NCI-H345 (cell line): ENCODE measurements at places on chromosomes 5 and 9.

DNA sequence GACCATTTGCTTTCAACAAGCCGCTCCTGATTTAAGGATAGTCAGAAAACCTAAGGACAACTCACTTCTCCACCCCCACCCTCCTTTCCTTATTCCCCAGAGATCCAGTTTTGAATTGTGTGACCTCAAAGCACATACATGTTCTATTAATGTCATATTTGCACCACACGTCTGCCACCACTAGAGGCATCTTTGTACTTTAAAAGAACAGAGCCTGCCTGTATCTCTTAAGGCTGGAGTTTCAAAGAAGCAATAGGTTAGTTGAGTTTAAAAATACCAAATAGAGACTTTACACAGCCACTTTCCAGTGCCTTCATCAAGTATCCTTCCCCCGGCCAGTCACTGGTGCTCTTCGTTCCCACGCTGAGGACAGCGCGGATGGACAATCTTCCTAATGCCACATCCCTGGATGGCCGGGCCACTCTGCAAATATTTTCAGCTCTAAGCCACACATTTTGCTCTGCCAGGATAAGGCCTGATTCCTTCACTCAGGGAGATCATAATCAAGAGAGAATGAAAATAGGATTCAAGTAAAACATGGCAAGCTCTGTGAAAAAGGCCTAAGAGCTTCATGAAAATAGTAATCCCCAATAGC is 146.3 kb downstream of the SNCAIP start:
- DNase-seq = peak; percentile 12

DNA sequence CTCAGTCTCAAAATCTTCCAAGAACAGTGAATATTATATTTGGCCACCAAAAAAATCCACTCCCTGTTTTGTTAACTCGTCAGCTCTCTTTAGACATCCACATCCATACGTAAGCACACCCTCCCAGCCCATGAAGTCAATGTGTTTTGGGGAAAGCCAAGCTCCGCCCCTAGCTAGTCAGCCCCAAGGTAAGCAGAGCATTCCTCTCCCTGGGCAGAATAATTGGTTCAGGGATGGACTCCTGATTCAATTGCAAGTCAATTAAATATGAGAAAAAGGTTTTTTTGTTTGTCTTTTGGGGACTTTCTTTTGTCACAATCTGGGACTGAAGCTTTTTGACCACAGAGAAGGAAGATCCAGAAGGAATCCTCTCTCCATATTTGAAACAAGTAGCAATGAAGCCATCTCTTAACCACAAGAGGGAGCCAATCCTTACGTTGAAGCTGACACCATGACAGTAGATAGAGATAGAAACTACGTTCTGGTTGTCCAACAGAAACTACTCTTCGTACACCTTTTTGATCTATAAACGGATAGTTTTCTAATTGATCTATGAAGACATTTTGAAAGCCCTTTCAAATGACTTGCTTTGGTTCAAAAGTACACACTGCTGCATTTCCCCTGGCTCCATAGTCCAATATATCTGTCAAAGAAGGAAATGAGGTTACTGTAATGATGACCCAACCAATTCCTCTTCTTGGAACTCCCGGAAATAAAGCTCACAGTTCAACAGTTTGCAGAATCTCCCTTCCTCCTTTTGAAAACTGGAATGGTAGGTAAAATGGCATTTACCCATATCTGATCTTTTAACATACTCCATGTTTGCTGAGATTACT is 166.4 kb downstream of the TLE1 start:
- peak; percentile 67 for DNase-seq

- DNase-seq = no peak
These were observed 234.8 kb upstream of the WWC1 start for GRCh38 chr5:168056499-168057182.

DNA sequence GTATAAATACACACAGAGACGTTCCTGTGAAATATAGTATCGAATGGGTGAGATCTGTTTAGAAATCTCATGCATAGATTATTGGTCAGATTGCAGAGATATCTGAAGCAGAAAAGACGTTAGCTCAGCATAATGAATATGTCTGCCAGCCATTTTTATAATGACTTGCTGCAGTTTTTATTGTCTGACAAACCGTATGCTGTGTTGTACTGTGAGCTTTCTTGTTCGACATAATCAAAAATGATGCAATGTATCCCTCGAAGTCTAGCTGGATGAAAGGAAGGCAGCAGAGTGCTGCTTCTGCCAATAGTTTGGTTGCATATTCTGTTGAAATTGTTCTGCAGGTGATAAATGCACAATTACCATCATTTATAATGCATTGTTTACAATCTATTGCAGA is 514.9 kb upstream of the ARRDC3 start:
- no peak for DNase-seq

GRCh38 chr5:135482381-135482933 is 30.3 kb upstream of the TIFAB start:
- no peak for DNase-seq

- no peak for DNase-seq
These were observed 16.1 kb downstream of the ZNF608 start for GRCh38 chr5:124730381-124730780.

- no peak for DNase-seq
These were observed 779.9 kb upstream of the ACO1 start for GRCh38 chr9:31604531-31604930.

DNA sequence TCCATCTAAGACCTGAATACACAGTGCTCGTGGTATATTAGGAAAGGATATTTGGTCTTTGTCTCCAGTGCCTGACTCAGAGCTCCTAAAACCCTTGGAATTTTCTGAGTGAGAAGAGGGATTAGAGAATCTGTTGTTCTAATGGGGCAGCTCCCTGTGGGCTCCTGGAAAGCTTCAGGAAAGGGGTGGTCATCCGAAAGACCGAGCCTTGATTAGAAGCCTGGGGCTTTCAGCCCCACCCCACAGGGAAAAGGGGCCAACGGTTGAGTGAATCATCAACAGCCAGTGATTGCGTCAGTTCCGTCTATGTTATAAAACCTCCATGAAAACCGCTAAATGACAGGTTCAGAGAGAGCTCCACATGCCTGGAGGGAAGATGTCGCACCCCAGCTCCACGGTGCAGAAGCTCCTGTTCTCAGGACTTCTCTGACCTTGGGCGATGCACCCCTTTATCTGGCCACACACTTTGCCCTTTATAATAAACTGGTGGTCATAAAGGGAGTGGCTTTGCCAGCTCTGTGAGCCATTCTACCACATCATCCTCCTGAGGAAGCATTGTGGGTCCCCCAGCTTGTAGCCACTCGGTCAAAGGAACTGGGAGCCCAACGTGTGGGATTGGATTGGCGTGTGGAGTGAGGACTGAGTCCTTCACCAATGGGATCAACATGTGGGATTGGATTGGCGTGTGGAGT is 71.0 kb upstream of the ICE1 start:
- DNase-seq = no peak

- DNase-seq = no peak
These were observed 271.8 kb downstream of the NNT start for GRCh38 chr5:43874772-43875171.
